ENCODE measurements at places on chromosomes 1 and 21.

DNA sequence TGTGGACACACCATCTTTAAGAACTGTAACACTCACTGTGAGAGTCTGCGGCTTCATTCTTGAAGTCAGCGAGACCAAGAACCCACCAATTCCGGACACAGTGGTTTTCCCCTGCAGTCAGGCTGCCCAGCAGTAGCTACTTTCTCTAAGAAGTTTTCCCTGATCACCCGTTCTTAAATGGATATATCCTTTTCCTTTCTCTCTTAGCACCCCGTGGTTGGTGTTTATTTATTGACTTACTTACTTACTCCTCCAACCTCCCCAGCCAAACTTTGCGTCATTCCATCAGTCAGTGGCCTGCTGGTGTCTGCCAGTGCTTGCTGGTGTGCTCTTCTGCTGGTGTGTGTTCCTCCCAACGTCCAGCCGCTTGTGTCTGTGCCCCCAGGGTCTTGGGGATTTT is 264.8 kb downstream of the GPR52 start:
- DNase-seq: no peak

DNA sequence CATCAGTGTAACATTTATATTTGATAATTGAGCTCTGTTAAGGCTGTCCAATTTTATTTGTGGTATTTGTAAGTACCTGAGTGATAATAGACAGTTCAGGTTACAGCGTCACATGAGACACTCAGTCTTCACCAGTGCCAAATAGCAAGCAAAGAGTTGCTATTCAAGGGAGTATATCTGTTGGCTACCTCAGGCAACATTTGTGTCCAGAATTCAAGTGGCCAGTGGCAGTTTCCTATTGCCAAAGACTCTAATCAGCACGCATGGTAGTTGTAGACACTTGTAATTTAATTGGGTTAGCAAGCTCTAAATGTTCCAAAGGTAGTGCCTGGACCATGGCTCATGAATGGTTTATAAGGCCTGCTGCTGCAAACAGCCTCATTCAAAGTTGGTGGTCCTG is 1524.3 kb upstream of the B3GALT2 start:
- no peak for DNase-seq

DNA sequence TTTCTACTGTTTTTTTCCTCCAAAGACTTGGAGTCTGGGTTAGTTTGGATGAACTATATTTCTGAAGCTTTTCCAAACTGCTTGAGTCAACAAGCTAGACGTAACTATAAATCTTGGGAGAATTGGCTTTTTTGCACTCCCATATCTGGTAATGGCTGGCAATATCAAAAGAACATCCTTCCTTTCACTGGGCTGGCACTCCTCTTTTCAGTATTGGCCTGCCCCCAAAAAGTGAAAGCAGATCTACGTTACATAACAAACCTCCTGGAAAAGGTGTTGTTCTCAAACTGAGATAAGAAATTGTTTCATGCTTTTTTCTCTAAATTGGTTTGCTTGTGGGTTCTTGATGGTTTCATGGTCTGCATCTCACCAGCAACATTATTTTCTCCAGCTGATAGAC is 499.3 kb downstream of the NEGR1 start:
- DNase-seq: no peak

DNA sequence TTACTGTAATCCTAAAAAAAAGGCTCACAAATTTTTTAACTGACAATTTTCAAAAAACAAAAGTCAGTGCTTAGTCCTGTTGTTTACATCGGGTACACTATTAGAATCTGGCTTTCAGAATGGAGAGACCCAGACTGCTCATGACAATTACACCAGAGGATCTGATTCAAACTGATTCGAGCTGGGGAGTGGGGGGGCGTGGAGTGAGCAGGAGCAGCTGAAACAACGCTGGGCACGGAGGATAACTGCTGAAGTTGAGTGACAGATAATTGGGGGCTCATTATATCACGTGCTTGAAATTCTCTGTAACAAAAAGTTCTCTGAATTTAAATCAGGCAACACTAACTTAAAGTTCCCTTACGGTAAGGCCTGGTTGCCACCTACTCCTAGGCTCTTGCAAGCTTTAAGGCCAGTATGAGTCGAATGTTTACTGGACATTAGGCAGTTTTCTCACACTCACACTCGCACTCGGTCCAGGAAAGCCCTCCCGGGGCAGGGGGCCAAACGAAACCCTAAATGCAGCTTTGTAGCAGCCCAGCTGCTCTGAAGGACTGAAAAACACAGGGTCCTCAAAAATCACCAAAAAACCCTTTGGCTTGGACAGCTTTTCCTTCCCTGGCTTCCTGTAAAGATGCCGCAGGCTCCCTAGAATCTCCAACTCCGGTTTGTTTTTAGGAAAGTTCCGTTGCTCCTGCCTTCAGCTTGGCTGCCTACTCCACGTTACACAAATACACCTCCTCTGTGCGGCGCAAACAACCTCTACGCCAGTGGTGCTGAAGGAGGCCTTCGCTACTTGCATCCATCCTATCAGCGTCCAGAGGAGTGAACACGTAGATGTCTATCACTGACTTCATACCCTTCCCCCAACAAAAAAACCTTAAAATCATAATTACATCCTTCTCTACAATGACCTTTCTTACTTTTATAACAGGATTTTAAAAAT is 42.9 kb downstream of the CAPZB start:
- no peak for DNase-seq

DNA sequence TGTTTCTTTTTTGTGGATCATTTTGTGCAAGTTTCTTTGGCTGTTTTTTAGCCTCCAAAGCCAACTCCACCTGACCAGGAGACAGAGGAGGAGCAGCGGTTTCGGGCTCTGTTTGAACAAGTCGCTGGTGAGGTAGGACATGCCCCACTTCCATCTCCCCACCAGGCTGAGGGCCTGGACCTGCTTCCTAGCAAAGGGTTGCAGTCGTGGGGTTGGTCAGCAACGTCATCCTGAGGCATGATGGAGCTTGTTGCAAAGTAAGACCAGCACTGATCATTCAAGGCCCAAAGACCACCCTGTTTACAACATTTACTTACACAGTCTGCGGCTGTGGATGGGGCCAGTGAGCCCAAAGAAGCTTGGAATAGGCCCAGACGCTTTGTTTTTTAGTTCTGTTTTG is 40.3 kb downstream of the CAPN9 start:
- DNase-seq: no peak

- no peak for DNase-seq
These were observed 170.6 kb downstream of the RUNX1 start for GRCh38 chr21:34878501-34878900.

- no peak for DNase-seq
These were observed 32.6 kb downstream of the TRIT1 start for GRCh38 chr1:39850606-39851216.

- no peak for DNase-seq
These were observed 15.7 kb upstream of the LUZP1 start for GRCh38 chr1:23184212-23184934.

DNA sequence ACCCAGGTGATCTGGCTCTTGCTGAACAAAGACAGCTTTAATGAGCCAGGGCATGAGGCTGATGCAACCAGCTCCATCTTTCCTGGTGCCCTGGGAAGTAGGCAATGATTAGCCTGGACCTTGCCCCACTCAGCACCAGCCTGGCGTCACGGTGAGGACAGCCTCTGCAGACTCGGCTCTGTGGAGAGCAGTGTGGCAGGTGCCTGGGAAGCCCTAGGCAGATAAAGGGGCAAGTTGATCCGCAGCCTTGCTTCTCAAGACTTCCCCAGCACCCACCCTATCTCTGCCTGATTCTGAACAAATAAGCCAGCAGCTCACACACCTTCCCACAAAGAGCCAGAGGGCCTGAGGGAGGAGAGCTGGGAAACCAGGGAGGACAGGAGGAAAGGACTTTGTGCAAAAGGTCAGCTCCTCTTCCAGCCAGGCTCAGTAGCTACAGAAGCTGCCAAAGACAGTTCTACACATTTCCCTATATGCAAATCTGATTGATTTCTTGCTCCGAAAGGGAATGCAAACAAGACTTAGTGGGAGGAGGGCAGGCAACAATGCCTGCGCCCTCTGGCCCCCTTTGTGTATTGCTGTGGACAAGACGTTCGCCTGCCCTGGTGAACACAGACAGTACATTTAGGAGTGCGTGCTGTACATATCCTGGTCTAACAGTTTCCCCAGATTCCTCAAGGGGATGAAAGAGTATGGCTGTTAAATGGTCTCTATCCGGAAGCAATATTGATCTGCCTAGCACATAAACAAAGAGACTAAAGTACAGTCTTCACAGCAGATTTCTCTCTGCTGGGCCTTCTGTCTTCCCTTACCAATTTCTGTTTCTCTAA is 63.8 kb downstream of the BCAR3 start:
- no peak for DNase-seq

- no peak for DNase-seq
These were observed 96.4 kb upstream of the C1orf105 start for GRCh38 chr1:172324086-172324485.

All from fibroblast of skin of left quadriceps (primary cell).